NCI-H69 (cell line): ENCODE measurements at places on chromosomes 5 and 9.

- DNase-seq, result no peak
Observed at GRCh38 chr5:160155017-160155750, 35.9 kb upstream of the PWWP2A start.

DNA sequence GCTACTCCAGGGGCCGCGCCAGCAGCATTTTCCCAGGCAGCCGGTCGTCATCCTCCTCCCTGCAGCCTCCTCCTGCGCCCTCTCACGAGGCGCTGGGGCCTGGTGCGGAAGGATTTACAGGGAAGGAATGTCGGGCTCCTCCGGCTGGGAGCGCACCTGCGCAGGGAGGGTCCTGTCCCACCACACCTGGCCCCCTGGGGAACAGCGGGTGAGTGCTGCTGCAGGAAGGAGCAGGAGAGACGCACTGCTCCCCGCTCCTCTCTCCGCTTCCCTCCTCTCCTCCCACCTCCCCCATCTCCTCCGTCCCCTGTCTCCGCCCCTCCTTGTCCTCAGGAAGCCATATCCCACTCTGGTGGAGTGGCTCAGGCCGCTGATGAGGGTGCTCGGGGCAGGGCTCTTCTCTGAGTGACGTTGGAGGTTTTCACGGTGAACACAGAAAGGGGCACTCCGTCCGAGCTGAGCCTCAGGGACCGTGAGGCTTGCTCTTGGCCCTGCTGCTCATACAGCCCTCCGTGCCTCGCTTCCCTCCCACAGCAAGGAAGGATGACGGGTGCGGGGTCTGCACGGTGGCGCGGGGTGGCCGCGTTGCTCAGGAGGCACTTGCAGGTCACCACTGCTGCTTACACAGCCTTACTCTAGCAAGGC is 31.3 kb downstream of the IRX4 start:
- DNase-seq, result peak; percentile 7

GRCh38 chr9:90802386-90802985 is 867 bp downstream of the SYK start:
- peak; percentile 44 for DNase-seq

- no peak for DNase-seq
Observed at GRCh38 chr5:56565283-56565615, 250.1 kb upstream of the MAP3K1 start.

- DNase-seq, result no peak
Observed at GRCh38 chr5:142609142-142609541, 76.7 kb downstream of the FGF1 start.

DNA sequence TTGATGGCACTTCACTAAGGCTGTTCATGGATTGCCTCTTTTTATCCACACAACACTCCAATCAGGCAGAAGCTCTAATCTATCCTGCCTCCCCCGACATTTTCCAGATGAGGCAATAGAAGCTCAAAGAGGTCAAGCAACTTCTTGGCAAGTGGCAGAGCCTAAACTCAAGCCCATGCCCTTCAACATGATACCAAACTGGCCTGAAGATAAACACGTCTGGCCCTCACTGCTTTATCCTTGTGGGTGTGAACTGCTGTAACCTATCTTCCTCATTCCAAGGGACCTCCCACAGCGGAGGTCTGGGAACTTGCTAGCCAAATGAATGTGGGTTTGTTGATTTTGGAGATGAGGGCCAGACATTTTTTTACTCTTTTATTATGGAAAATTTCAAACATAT is 9.5 kb downstream of the SLC35A4 start:
- DNase-seq, result no peak

- no peak for DNase-seq
Observed at GRCh38 chr9:137694962-137695875, 76.4 kb downstream of the EHMT1 start.

DNA sequence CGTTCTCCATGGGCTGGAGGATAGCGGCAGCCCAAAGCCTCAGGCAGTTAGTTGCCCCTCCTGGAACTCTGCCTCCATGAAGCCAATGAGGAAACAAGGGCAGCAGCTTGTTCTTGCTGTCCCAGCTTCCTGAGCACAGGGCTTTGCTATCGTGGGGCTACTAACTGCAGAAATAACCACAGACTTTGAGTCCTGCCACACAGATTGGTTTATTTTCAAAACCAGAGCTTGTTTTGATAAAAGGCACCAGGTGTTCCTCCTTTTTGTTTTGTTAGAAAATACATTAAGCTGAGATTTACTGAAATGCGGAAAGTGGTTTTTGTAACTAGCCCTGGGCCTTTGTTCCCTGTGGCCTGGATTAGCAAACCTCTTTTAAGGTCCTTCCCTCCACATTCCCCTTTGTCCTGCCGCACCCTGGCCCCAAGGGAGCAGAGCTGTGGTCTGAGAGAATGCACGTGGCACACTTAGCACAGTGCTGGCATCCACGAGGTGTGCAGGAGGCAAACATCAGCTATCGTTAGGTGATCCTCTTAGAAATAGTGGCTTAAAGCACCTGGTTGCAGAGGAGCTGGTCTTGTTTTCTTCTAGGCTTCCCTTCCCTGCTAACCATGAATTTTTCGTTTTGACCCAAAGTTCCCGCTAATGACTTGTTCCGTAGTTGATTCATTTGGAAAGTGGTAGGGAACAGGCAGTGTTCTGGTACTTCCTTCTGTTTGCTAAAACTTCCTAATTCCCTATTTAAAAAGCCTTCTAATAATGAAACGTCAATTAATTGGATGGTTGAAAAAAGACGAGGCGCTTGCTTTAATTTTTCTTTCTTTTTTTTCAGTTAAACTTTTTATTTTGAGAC is 21.5 kb downstream of the MVB12B start:
- DNase-seq, result peak; percentile 20

GRCh38 chr5:2702096-2702879 is 49.2 kb downstream of the IRX2 start:
- DNase-seq, result no peak

- peak; percentile 86 for DNase-seq
Observed at GRCh38 chr5:84383816-84384603, 670 bp downstream of the EDIL3 start.
